Hindlimb muscle (tissue), 1 donor: ENCODE measurements at places on chromosomes 5 and 9. TPM values are rescaled to one million over a fixed set of nuclear protein-coding genes. Genes with fewer than 3 reads are reported as not detected.

GRCh38 chr9:102054811-102055210 is 316.4 kb upstream of the GRIN3A start:
- DNase-seq, result no peak

DNA sequence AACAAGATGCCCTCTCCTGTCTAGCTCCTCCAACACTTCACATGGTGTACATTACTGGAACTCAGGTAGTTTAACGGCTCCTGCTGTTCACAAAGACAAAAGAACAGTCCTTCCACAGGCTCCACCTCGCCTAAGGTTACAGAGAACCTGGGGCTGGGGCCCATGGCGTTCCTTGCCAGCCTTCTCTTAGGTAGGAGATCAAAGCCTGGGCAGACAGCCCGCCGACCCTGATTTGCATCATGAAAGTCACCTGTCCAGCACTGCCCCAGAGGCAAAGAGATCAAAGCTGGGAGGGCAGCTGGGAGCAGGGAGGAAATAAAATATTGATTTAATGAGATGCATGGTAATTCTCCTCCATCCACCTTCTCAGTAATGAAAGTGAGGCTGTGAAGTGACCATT is 115.0 kb upstream of the SLIT3 start:
- DNase-seq, result no peak

DNA sequence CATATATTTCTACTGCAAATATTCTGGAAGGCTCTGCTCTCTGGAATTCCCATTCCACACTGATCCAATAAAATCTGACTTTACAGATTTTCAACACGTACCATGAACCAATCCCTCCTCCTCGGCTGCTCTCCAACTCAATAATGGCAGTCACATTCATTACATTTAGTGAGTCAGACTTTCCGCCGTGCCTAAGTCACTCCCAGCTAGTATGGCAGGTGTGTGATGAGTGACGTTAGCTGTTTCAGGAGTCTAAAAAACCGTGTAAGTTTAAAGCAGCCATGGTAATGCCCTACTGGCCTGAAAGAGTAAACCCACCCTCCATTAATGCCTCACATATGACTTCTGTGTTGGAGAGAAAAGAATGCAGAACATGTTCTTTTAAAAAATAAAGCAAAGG is 3.3 kb downstream of the FBN2 start:
- DNase-seq, result peak; percentile 75

DNA sequence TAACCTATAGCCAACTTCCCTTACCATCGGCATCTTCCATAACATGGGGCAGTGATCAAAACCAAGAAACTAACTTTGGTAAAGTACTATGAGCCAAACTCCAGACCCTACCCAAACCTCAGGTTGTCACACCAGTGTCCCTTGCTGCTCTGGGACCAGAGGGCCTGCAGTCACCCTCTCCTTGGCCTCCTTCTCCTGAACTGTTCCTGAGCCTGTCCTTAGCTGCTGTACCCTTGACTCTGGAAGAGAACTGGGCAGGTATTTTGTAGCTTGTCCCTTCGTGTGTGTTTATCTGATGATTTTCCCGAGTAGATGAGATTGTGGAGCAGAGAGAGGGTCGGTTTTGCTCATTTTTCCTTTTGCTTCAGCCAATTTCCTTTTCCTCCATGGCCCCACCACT is 240.4 kb downstream of the SYK start:
- no peak for DNase-seq

- no peak for DNase-seq
Measured at GRCh38 chr9:105636331-105636730, 25.9 kb upstream of the TAL2 start.

DNA sequence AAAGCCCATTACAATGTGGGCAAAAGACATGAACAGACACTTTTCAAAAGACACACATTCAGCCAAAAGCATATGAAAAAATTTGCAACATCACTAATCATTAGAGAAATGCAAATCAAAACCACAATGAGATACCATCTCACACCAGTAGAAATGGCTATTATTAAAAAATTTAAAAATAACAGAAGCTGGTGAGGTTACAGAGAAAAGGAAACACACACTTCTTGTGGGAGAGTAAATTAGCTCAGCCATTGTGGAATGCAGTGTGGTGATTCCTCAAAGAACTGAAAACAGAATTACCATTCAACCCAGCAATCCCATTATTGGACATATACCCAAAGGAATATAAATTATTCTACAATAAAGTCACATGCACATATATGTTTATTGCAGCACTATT is 585.2 kb upstream of the TUSC1 start:
- DNase-seq, result no peak

- DNase-seq, result no peak
Measured at GRCh38 chr9:113504725-113505590, 41.4 kb downstream of the RGS3 start.

- DNase-seq, result no peak
Measured at GRCh38 chr9:85971731-85972130, 30.8 kb downstream of the NAA35 start.

DNA sequence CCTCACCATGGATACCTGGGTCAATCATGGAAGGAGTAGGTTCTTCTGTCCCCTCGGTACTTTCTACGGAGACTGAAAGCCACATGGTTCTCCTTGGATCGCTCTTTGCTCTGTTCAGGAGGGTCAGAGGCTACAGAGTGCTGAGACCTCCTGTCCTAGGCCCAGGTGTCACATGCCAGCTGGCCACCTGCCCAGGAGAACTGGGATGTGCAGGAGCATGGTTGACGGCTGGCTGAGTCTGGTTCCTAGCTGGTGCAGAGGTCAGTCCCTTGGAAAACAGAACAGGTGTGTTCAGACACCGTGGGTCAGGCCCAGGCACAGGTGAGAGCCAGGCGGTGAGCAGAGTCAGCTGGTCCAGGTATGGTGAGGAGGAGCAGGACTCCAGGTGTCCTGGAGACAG is 416.3 kb downstream of the IRX1 start:
- no peak for DNase-seq

- DNase-seq, result no peak
Measured at GRCh38 chr5:176151281-176151680, 86.9 kb upstream of the SIMC1 start.

- DNase-seq, result peak; percentile 91
Measured at GRCh38 chr9:121278477-121279261, 10.7 kb downstream of the GSN start.

DNA sequence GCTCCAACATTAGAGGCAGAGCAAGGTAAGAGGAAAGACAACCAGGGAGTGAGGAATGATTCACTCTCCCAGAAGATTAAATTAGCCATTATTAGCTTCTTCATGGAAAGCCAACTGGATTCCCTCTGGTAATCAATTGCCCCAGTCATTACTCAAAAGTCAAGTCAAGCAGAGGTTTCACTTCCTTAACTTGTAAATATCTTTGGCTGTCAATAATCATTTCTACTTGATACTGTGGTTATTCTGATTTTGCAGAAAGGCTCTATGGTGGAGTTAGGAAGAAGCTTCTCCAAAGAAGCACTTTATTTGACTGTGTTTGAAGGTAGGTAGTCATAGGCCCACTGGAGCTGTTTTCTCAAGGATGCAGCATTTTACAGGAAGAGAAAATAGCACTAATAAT is 78.0 kb downstream of the JAKMIP2 start:
- DNase-seq, result no peak

- DNase-seq, result no peak
Measured at GRCh38 chr5:55701462-55702103, 10.5 kb downstream of the SLC38A9 start.

- DNase-seq, result no peak
Measured at GRCh38 chr9:136977223-136977622, at the start of gene PTGDS. PTGDS (plus strand) TSS chr9:136977504; CDS start chr9:136977579, 75 bp downstream.

DNA sequence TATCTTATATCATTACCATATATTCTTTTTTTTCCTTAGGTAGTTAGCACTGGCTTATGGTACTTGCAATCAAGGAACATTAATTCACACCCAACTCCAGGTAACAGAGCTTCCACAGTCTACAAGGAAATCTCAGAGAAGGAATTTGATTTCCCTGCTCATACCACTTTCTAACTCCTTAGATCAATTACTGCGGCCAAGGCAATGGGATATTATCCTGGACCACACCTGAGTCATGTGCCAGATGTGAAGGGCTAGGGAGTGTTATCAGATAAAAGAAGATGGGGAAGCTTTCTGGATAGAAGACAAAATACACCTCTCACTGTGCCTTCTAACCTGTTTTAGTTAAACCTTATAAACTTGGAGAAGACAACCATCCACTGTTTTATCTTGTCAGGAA is 181.2 kb downstream of the CCDC192 start:
- DNase-seq, result no peak

- no peak for DNase-seq
Measured at GRCh38 chr9:77556396-77556795, 91.7 kb downstream of the GNA14 start.

GRCh38 chr9:8715788-8716187 is 916.2 kb upstream of the DMAC1 start:
- no peak for DNase-seq

DNA sequence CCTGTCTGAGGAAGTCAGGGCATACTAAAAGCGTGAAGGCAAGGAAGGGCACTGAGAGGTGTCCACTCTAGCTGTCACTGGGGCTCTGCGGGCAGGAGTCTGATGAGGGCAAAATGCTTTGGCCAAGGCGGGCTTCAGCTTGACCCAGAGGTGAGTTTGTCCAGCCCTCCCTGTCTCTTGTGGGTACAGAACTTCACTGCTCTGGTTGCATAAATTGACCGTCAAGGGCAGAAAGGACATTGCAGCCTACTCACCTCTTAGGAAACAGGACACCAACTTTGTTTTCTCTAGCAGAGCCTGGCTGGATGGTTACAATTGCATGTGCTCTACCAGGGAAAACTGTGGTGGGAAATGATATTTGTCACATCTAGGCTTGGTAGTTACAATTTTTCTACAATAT is 170.9 kb downstream of the TMEM38B start:
- no peak for DNase-seq

GRCh38 chr5:122697191-122697590 is 77.7 kb upstream of the SNX2 start:
- no peak for DNase-seq

GRCh38 chr5:1480217-1480616 is 35.0 kb upstream of the SLC6A3 start:
- no peak for DNase-seq

GRCh38 chr9:88947581-88948573 is 43.4 kb upstream of the S1PR3 start:
- DNase-seq, result no peak

- DNase-seq, result no peak
Measured at GRCh38 chr5:170629566-170630175, 125.9 kb downstream of the KCNIP1 start.

- no peak for DNase-seq
Measured at GRCh38 chr9:108786901-108787689, 68.7 kb downstream of the ACTL7B start.

PCDHA1 gene
- not detected for polyA plus RNA-seq

HMMR gene
- 7.2 TPM for polyA plus RNA-seq

STC2 gene
- polyA plus RNA-seq, result 5.3 TPM

CDC20B gene
- 0.12 TPM for polyA plus RNA-seq

ZNF608 gene
- polyA plus RNA-seq, result 25.4 TPM

SHISAL2B gene
- not detected for polyA plus RNA-seq

HTR4 gene
- not detected for polyA plus RNA-seq

TLR4 gene
- 6.2 TPM for polyA plus RNA-seq
